ENCODE measurements at places on chromosomes 11 and 22. TPM values are rescaled to one million over a fixed set of nuclear protein-coding genes. Genes with fewer than 3 reads are reported as not detected.

The ZNF408 gene
- 6.0 TPM for total RNA-seq

- DNase-seq, result peak; percentile 88
Observed at GRCh38 chr22:44023404-44024287, 456 bp upstream of the PARVB start.

- DNase-seq, result no peak
Observed at GRCh38 chr11:4763096-4763495, 6.6 kb downstream of the OR51F1 start.

- DNase-seq, result no peak
Observed at GRCh38 chr11:134730561-134731212, 318.6 kb upstream of the B3GAT1 start.

GRCh38 chr11:64232182-64232966 lies 2.0 kb upstream of the VEGFB start:
- no peak for DNase-seq

DNA sequence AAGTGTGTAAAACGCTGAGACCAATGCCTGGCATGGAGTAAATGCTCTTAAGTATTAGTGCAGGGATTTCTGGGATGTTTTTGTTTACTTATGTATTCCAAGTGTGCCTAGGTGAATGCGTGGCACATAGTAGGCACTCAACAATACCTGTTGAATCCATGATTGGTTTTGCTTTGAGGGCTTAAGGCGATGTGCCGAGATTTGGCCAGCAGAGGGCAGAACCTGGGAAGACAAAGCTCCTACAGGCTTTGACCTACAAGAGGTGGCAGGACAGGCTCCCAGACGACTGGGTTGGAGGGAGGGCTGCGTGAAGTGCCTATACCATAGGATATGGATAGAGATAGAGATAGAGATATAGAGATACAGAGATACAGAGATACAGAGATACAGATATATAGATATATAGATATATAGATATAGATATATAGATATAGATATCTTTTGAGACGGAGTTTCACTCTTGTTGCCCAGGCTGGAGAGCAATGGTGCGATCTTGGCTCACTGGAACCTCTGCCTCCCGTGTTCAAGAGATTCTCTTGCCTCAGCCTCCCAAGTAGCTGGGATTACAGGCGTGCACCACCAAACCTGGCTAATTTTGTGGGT lies 13.9 kb downstream of the KCNE3 start:
- DNase-seq, result peak; percentile 72

- DNase-seq, result no peak
Observed at GRCh38 chr22:43262990-43263644, 76.2 kb upstream of the TTLL12 start.

DNA sequence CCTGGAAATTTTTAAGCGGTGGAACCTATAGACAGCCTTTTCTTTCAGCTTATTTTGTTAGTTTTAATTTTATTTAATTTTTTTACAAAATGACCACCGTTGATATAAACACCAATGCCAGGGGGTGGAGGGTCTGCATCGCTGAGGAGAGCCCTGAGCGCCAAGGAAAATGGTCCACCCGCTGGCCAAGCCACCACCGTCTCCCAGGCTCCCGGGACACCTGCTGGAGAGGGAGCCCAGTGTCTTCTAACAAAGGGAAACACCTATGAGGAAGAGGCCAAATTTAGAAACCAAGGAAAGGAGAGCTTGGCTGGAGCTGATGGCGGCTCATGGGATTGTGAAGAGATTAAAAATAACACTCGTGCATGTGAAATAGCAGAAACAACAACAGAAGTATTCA lies 288 bp upstream of the KRTAP5-8 start:
- DNase-seq, result no peak

- no peak for DNase-seq
Observed at GRCh38 chr11:95975343-95975742, 51.4 kb upstream of the MTMR2 start.

The LRRC74B gene
- total RNA-seq, result not detected

The CELSR1 gene
- total RNA-seq, result 8.4 TPM

GRCh38 chr11:67351275-67352005 lies 1.9 kb downstream of the POLD4 start:
- no peak for DNase-seq

DNA sequence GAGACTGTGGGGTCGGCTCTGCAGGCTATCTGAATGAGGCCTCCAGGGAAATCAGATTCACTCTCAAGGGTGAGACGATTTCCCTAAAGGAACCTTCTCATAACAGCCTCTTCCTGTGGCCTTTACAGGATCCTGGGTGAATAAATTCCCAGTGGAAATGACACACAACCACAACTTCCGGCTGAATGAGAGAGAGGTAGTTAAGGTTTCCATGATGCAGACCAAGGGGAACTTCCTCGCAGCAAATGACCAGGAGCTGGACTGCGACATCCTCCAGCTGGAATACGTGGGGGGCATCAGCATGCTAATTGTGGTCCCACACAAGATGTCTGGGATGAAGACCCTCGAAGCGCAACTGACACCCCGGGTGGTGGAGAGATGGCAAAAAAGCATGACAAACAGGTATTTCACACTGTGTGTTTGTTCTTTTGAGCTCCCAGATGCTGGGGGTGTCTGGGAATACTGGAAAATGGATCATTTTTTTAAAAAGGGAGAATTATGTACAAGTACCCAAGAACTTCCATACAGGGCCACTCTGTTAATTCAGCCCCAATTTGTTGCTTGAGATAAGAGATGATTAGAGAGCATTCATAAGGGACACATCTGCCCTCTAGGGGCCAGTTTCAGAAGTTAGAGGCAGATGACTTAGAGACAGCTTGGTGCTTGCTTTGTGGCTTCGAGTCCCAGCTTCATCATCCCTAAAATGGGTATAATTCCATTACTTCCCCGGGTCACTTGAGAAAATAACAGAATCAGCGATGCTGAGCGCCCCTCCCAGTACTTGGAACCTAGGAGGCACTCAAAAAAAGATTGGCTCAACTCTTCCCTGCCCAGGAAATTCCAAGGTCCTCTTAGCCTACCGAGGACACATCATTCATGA lies 10.2 kb downstream of the SERPIND1 start:
- DNase-seq, result no peak

DNA sequence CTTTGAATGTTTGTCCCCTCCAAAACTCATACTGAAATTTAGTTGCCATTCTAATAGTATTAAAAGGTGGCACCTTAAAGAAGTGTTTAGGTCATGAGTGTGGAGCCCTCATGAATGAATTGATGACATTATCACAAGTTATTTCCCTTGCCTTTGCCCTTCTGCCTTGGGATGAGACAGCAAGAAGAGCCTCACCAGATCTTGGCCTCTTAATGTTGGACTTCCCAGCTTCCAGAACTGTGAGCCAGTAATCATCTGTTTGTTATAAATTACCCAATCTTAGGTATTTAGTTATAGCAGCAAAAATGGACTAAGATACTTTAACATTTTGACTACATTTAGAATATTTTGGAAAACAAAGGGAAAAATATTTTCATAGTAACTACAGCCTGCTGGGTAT lies 371.0 kb downstream of the JRKL start:
- DNase-seq, result no peak

The SPON1 gene
- total RNA-seq, result 5.0 TPM

DNA sequence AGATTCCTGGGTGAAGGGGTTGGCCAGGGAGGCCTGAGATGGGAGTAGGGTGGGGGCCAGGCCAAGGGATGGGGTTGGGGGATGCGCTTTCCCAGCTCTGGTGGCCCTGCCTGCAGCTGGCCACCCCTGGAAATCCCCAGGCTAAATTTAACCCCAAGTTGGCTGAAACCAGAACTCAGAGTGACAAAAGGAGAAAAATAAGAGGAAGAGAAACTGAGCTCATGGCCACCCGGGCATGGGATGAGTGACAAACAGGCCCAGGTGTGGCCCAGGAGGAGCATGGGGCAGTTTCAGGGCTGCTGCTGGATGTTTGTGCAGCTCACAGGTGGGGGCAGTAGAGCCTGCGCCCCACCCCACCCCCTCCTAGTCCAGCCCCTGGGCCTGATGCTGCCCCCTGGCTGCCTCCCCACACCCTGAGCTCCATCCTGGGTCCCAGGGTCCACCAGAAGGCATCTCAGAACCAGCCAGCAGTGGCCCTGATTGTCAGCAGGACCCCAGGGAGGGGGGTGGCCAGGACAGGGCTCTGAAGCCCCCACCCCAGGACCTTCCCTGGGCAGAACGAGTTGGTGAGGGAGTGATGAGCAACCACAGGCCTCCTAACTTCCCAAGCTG lies 48.0 kb downstream of the IGLL5 start:
- DNase-seq, result no peak

- no peak for DNase-seq
Observed at GRCh38 chr22:42300259-42301076, 30.0 kb upstream of the TCF20 start.

GRCh38 chr11:95055283-95055897 lies 6.2 kb downstream of the KDM4F start:
- no peak for DNase-seq

DNA sequence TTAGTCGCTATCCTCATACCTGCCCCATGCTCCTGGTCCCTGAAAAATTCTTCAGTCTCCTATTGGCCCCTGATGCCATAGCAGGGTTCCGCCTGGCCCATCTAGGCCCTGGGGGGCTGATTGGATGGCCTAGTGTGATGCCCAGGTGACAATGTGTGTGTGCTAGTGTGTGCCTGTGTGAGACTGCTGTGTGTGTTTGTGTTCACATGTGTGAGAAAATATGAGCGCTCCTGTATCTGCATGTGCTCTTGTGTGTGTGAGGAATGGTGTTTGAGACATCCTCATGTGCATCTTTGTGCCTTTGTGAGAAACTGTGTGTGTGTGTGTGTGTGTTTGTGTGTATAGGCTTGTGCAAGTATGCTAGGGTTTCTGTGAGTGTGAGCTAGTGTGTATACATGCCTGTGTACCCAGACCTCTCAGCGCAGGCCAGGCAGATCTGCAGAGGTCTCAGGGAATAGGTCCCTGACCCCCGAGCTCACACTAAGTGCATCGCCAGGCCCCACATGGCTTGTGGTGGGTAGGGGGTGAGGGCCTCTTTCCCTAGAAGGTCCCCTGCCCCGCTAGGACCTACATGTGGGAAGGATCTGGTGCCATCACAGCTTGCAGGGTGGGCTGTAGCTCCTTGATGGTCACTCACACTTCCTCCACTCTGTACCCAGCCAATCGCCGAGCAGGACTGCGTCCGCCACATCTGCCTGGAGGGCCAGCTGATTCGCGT lies 64.6 kb downstream of the OTOG start:
- DNase-seq, result no peak

DNA sequence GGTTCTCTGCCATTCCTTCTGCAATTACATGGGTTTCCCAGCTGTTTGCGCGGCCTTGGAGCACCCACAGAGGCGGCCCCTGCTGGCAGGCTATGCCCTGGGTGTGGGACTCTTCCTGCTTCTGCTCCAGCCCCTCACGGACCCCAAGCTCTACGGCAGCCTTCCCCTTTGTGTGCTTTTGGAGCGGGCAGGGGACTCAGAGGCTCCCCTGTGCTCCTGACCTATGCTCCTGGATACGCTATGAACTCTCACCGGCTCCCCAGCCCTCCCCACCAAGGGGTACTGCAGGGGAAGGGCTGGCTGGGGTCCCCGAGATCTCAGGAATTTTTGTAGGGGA lies 2.6 kb downstream of the RCE1 start:
- DNase-seq, result no peak

GRCh38 chr22:47113853-47114415 lies 351.5 kb downstream of the TBC1D22A start:
- DNase-seq, result no peak

GRCh38 chr11:95727620-95728019 lies 62.0 kb downstream of the FAM76B start:
- DNase-seq, result no peak

DNA sequence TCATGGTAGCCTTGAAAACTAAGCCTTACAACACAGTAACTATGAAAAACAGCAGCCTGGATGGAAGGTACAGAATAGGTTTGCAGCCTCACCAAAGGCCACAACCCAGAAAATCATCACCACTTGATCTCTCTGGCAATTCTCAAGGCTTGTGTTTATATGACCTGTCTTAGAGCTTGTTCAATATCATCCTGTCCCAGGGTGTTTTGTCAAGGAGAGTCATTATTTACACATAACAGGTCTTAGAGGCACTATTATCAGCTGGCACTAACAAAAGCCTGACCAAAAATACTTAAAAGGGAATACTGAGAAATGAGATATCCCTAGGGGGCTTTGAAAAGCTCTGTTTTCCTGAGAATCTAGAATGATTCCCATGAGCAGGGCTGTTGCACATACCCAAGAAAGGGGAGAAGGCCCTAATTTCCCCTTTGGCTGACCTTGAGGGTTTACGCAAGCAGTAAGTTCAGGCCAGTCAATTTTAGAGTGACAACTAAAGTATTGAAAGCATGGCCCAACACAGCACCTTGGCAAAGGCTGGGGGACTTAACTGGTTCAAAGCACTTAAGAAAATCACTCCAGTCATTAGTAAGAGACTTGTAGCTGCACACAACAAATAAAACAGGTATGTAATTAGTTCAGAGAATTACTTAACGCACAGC lies 7.9 kb downstream of the SC5D start:
- DNase-seq, result peak; percentile 53

The CDKN1C gene
- 40.0 TPM for total RNA-seq

- DNase-seq, result no peak
Observed at GRCh38 chr22:46791201-46791731, 28.8 kb downstream of the TBC1D22A start.
